Stimulated activated CD8-positive, alpha-beta memory T cell treated with anti-CD3 and anti-CD28 coated beads, Interleukin-2, amount 100 ng/mL, for 48 hours (primary cell): ENCODE measurements at places on chromosomes 12 and 14.
A peak's percentile ranks its signal among the peaks of the same experiment; 100 is the strongest.

- no peak for DNase-seq
Observed at GRCh38 chr14:93957751-93958566, 18.4 kb downstream of the ASB2 start.

DNA sequence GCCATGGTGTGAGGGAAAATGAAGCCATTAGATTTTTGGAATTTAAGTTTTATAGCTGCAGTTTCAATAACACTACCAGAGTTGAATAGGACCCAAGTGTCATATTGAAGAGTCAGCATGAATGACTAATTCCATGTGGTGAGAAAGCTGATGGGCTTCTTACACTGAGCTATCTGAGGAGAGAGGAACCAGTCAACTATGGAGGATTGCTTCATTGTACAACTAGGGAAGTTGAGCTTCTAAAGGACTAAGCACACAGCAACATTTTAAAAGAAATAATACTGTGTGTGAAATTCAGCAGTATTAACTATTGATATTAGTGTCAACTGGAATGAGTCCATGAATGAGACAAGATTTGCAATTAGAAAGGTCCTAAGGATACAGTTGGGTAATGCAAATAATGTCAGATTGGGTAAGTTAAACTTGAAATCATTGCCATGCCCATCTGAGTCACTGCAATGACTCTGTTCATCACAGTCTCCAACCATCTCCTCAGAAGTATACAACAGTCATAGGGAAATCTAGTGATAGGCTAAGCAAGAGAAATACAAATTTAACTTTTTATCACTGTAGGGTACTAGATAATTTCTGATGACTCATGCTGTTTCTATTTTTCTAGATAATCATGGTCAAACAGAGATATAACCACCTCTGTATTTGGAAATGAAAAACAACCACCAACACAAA is 394.2 kb downstream of the FSCB start:
- no peak for DNase-seq

GRCh38 chr12:80766897-80767296 is 50.2 kb downstream of the MYF5 start:
- no peak for DNase-seq

GRCh38 chr14:53167602-53168328 is 14.6 kb upstream of the DDHD1 start:
- DNase-seq, result no peak

GRCh38 chr14:89365061-89365801 is 51.8 kb downstream of the FOXN3 start:
- DNase-seq, result peak; percentile 22

DNA sequence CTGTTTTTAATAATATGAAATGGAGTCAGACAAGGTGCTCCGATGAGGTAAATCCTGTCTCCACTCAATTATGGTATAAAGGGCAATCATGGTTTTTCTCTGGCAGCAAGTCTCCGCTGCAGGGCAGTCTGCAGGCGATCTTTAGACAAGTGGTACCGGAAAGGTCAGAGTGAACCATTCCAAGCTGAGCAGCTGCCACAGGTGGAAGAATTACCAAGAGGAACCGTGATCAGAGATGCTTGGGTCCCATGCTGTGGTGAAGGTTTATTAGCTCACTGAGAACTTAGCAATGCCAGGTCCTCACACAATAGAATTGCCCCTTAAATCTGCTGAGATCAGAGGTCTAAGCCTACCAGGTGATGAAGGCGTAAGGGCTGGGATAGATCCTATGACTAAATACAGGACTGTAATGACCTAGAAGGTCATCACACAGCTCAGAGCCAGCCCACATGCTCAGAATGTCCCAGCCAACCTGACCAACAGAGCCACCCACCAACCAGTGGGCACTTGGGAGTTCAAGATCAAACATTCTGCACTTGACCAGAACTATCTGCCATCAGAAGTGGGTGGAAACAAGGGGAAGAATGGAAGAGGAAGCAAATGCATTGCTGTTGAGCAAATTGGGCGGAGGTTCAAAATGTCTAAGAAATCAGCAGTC is 175.2 kb upstream of the BCL2L14 start:
- DNase-seq, result no peak

DNA sequence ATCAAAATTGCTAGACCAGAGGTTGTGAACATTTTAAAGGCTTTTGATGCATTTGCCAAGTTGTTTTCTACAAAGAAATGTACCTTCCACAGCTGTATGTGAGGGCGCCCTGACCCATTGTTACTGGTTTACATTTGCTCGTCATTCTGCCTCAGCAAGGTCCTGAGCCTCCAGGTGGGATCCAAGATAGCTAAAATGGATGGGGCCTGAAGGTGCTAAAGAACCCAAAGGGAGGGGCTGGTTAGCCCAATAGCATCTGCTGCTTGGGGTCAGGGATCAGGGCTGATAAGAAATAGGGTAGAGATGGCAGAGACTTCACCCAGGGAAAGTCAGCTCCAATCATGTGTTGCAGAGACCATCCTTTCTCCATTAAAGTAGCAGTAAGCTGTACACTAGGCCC is 43.1 kb downstream of the GALNT16 start:
- no peak for DNase-seq

- no peak for DNase-seq
Observed at GRCh38 chr14:76887191-76887590, 61.0 kb downstream of the LRRC74A start.

- DNase-seq, result no peak
Observed at GRCh38 chr12:88052686-88053085, 23.5 kb upstream of the C12orf50 start.

- no peak for DNase-seq
Observed at GRCh38 chr14:103656031-103656755, 27.2 kb downstream of the KLC1 start.

DNA sequence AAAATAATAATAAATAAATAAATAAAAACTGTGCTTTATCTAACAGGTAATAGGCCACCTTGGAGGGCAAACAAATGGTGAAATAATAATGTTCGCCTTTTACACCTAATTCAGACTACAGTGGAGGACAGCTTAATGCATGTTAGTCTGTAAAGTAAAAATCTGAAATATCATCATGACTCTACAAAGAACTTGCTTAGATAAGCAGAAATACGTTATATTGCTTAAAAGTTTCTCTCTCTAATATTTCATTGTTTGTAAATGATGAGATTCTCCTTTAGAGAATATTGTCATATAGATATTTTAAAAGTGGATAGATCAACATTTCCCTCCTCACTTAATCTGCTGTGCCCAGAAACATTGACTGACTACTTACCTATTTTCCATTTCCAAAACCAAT is 98.7 kb upstream of the PDZRN4 start:
- DNase-seq, result no peak

- DNase-seq, result no peak
Observed at GRCh38 chr14:102982852-102983470, 60.5 kb downstream of the AMN start.

- no peak for DNase-seq
Observed at GRCh38 chr12:65868133-65868705, 43.9 kb downstream of the HMGA2 start.

DNA sequence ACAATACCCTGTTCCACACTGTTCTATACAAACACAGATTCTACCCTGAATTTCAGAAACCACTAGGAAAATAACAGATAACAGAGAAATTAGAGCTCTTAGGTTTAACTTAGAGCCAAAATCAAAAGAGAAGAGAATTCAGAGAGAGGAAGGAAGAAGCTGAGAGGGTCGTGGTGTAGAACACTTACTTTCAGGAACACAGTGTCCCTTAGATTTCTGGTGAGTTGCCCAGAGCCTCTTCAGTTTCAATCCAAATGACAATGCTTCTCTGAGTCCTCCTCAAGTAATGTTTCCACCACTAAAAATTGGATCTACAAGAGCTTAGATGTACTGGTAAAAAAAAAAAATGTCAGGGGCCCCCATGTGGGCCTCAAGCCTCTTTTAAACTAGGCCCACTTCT is 2.6 kb downstream of the YAF2 start:
- no peak for DNase-seq

DNA sequence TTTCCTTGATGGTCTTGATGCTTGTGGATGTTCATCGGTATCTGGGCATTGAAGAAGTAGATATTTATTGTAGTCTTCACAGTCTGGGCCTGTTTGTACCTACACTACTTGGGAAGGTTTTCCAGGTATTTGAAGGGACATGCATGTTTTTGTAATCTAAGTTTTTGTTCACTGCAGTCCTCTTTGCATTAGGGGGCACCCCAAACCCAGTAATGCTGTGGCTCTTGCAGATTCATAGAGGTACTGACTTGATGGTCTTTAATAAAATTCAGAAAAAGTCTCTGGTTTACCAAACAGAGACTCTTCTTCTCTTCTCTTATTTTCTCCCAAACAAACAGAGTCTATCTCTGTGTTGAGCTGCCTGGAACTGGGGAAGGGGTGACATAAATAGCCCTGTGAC is 150.9 kb upstream of the SLC16A7 start:
- no peak for DNase-seq

DNA sequence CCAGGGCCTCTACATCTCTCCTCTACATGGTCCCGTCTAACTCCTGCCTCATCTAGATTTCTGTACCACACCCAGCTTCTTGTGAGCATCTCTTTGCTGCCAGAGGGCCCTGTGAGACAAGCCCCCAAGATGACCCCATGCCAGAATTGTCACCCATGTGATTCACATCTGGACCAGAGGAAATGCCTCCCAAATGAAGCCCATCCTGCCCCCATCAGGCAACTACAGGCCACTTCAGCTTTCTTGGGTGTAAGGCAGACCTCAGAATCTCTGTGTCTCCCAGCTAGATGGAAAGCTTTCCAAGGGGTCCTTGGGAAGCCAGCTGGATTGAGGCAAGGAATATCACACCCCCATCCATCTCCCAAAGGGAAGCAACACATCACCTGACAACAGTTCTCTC is 9.3 kb upstream of the OAS3 start:
- DNase-seq, result no peak

- no peak for DNase-seq
Observed at GRCh38 chr12:52926596-52927234, 21.8 kb upstream of the KRT8 start.
